ENCODE measurements at places on chromosomes 11 and 22. TPM values are rescaled to one million over a fixed set of nuclear protein-coding genes. Genes with fewer than 3 reads are reported as not detected.

- DNase-seq: no peak
Observed at GRCh38 chr11:9219115-9219514, 46.0 kb downstream of the DENND5A start.

GRCh38 chr11:103077554-103077953 lies 14.4 kb downstream of the DCUN1D5 start:
- DNase-seq: no peak

GRCh38 chr22:24894998-24895397 lies 51.5 kb downstream of the LHFPL7 start:
- peak; percentile 88 for DNase-seq

DNA sequence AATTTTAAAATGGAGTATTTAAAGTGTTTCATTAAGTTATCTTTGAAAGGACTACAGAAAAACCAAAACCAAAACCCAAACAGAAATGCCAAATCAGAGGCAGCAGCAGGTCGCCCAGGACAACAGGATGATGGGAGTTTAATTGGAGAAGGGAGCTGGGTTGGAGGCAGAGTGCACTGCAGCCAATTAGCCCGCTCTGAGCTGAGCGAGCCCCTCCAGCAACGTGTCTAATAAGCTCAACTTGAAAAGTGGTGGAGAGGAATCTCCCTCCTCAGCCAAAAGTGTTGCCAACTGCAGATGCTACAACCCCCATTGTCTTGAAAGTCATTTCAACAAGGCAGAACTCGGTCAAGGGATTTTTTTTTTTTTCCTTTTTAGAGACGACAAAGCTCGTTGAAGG lies 323.9 kb downstream of the CADM1 start:
- no peak for DNase-seq

MPZL2 gene
- total RNA-seq: 36.8 TPM

DNA sequence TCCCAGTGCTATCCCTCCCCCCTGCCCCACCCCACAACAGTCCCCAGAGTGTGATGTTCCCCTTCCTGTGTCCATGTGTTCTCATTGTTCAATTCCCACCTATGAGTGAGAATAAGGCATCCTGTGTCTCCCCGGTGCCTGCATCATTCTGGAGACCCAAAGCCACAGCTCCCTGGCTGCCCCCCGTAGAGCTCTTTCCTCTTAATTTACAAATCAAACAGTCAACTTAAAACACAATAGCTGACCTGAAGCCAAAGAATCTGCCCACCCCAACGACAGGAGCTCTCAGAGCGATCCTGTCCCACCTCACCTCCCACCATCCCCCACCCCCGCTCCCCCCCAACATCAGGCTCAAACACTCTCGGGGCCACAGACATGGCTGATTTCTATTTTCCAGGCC lies 558.3 kb downstream of the BRD1 start:
- peak; percentile 14 for DNase-seq

DNA sequence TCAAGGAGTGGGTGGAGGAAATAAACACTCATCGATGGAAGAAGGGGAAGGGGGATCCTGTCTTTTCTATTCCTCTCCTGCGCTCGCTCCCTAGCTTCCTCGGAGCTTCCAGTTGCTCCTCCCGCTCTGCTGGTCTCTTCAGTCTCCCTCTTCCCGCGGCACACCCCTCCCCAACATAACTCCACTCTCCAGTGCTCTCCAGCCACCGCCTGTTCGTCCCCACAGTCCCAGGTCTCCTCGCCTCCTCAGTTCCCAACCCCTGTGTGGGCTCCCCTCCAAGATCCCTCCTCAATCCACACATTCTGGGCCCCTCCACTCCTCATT lies 438 bp downstream of the ZW10 start:
- DNase-seq: no peak

GLB1L3 gene
- total RNA-seq: not detected

DNA sequence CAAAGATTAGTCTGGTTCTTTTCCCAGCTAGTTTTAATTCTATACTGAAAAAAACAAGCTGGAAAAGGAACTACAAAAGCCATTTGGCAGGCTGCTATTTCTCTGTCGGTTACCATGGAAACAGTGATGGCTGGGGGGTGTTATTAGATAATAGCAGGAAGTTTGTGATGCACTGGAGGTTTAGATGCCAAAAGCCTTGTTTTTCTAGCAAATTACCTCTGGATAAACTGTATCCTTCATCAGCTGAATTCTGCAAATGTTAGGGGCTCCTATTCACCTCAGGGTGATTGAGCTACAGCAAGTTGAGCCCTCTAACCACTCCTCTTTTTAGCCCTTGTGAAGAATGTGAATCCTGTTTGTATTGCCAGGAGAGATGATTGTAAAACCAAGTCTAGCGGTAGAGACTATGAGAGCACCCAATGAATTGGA lies 25.2 kb downstream of the ALKBH3 start:
- no peak for DNase-seq

DNA sequence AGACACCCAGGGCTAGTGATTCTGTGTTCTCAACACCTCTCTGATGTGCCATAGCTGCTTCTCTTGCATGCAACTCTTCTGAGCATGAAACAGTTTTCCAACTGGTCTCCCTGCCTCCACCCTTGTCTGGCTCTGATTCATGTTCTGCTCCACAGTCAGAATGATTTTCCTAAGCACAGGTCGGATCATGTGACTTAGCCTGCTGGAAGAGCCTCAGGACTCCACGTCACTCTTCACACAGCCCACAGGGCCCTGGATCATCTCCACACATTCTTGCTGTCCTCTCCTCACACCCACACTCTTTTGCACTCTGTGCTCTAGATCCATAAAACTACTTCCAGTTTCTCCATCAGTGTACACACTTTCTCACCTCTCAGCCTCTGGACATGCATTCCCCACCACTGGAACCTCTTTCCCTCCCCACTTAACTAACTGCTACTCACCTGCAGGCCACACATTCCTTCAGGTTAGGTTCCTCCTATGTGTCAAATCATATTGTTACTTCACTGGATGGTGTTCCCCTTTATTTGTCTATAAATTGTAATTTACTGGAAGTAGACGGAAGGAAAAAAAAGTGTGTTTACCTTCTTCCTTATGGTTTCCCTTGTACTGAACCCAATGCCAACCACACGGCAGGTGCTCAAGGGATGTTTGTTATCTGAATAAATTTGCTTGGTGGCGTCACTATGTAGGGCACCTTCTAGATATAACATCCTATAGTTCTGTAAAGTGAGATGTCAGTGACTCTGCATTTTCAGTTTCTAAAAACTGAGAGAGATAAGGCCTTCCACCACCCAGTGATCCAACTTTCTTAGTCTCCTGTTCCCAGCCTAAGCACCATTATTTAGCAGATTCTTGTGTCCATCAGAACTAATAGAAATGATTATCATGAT lies 133.7 kb downstream of the ETS1 start:
- no peak for DNase-seq

DNA sequence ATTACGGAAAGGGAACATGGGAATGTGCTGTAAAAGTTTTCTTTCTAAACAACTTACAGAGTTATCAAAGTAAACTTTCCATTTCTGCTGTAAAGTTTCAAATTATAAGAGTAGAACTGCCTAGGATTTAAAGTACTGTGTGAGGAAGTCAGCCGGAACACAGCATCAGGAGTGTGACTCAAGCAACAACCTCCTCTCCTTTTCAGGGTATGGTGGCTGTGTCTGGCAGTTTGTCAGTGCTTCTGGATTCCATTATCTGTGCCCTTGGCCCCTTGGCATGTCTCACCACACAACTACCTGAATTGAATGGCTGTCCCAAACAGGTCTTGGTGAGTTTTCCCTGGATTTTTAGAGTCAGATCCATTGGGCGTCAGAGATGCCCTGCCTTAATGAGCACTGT lies 6.9 kb upstream of the TOM1 start:
- DNase-seq: no peak

DNA sequence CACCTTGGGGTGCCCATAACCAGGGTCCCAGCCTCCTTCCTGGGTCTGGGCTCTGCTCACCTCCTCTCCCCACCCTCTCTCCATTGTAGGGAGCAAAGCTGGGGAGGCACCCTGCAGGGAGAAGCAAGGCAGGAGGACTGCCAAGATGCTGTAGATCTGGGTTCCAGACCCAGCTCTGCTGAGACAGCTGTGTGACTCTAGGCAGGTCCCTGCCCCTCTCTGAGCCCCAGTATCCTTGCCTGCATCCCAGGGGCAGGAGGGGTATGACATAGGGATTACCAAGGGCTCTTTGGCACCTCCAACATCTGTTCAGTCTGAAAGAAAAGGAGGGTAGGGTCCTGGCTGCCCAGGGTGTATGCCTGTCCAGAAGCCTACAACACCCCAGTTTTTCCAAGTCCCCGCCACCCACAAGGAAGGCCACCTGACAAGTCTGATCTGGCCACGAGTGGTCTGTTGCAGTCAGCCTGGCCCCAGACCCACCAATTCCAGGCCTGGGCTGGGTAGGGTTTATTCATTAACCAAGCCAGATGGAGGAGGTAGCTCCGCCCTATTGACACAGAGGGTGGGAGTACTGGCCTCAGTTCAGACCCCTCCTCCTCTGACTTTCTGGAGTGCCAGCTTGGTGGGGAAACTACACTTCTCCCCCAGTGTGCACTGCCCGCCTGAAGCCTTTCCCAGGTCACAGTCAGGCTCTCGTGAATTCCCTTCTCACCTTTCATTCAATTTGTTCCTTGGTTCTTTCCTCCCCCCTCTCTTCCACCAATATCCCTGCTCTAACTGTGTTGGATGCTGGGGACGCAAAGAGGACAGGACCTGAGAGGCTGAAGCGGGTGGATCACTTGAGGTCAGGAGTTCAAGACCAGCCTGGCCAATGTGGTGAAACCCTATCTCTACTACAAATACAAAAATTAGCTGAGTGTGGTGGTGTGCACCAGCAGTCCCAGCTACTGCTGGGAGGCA lies 15.0 kb downstream of the STARD10 start:
- no peak for DNase-seq

DNA sequence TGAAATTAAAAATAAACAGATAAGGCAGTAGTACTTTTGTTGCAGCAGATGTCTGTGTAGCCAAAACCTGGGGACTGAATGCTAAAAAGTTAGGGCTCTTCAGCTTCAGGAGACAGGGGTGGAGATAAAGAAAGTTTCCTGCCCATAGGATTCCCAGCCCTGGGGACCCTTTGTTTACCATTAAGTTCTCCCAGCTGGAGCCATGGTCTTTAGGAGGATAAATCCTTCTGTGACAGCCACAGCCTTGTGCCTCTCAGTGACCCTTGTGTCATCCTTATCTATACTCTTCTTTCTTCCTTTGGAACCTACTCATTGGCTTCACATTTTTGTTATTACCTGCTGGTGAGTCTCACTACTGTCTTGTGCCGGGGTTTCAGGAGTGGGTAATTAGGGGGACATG lies at the start of gene OR51M1:
Gene OR51M1 (plus strand): TSS at position 237 of the 400 bp plus-strand sequence. CDS start 5,587 bp downstream, outside the sequence.
- DNase-seq: no peak

- no peak for DNase-seq
Observed at GRCh38 chr11:113789675-113790320, 10.2 kb downstream of the CLDN25 start.

DNA sequence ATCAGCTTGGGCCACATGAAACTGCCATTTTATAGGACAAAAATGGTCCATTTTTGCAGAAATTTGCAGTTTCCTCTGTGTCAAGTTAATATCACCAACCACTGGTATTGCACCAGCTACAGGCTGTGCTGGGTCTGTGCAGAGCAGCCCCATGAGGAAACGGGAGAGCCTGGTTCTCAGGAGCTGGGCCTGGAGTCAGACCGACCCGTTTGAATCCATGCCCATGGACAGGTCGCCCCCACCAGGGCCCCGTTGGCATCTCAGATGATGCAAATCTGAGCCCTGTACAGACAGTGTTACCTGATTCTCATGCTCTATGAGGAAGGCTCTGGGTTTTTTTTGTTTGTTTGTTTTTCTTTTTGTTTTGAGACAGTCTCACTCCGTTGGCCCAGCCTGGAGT lies 9.8 kb upstream of the SEC14L6 start:
- no peak for DNase-seq

DNA sequence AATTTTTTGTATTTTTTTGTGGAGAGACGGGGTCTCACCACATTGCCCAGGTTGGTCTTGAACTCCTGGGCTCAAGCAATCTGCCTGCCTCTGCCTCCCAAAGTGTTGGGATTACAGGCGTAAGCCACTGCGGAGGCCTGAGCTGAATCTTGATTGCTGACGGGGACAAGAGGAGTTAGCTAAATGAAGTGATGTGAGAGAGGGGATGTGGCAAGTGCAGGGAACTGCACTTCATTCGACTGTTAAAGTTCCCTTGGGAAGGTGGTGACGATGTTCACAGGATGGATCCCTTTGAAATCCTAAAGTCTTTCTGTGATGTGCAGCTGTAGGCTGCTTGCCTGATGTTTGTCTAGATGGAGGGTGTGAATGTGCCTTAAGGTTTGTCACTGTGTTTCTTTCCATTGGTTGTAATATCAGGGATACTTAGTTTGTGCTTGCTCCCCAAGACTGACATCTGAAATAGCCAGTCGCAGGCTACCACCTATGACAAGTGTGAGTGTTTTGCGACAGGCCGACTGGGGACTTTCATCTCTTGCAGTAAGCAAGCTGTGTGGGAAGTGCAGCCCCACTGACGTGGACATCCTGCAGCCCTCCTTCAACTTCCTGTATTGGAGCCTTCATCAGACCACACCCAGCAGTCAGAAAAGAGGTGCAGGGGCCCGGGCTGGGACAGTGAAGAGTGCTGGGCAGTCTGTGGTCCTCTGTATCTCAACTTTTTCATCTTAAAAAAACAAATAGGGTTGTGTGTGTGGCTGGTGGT lies 19.6 kb upstream of the CCDC134 start:
- DNase-seq: no peak

GRCh38 chr22:41146573-41146972 lies 54.2 kb downstream of the EP300 start:
- DNase-seq: no peak

DNA sequence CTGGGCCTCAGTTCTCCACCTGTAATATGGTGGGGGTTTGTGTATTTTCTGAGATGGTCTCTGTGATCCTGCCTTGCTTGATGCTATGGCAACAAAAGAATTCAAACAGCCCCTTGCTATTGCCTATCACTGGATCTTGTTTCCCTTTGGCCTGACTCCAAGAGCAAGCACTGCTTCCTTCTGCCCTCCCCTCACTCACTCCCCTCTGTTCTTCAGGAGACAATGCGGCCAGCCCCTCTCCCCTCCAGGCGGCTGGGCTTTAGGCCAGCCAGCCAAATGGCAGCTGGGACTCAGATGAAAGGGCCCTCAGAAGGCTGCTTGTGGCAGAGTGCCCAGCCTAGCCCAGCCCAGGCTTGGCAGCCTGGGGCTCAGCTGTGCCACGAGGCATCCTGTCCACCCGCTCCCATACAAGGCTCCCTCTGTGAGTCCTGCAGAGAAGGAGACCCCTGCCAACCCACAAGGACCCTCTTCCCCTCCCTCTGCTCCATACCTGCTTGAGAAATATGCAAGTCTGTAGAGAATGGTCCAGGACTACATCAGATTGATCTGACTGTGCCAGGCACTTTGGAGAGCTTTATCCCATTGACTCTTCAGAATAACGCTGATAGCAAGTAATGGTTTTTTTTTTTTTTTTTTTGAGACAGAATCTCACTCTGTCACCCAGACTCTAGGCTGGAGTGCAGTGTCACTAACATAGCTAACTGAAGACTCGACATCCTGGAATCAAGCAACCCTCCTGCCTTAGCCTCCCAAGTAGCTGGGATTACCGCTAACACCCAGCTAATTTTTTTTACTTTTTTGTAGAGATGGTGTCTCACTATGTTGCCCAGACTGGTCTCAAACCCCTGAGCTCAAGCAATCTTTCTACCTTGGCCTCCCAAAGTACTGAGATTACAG lies 7.6 kb upstream of the KCTD14 start:
- DNase-seq: no peak

RIC3 gene
- total RNA-seq: 2.3 TPM

GRCh38 chr22:23227380-23227779 lies 47.1 kb downstream of the BCR start:
- no peak for DNase-seq

All from mesenteric fat pad (tissue), 1 donor.